Foreskin fibroblast (primary cell): ENCODE measurements at places on chromosomes 4 and X.

- DNase-seq = no peak
Measured at GRCh38 chr4:3239998-3240920, 8.7 kb upstream of the MSANTD1 start.

DNA sequence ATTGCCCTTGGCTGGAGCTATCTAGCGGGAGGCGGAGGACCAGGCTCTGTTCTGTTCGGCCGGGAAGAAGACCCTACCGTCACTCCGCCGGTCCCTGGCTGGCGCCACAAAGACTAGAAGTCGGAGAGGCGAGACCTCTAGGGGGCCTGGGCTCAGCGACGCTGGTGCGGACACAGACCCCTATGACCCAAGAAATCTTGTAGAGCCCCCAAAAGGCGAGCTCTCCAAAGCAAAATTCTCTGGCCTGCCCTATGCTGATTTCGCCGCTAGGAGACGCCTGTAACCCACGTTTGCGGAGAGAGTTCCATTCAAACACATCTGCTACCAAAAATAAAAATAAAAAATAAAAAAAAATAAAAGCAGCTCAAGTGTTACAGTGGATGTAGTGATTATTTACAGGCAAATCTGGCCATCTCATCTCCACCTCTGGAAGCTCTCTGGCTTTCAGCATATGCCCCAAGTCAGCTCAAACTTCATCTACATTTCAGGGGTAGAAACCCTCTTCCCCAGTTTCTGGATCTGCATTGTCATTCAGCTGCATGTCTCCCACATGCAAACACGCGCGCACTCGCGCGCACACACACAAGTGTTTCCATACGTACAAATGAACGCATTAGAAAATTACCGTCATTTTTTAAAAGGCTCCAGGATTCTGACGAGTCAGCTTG is 2.4 kb upstream of the PCDH10 start:
- DNase-seq = no peak

- no peak for DNase-seq
Measured at GRCh38 chr4:26204911-26205370, 115.9 kb upstream of the RBPJ start.

- no peak for DNase-seq
Measured at GRCh38 chrX:107734646-107735045, 40.9 kb downstream of the TSC22D3 start.
